ENCODE measurements at places on chromosomes 12 and 14.

DNA sequence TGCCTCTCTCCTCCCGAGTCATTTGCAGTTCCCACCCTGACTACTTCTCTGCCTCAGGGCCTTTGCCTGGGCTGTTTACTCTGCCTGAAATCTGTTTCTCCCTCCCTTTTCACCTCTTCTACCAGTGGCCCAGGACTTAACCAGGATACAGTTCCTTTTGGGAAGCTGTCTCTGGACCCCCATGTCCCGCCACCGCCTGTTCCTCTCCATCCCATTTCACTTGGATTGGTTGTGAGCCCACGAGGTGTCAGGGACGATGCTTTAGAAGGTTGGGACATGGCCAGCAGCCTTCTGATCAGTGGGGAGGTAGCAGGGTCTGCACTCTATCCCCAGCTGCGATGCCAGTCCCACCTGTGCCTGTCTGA lies 51.8 kb downstream of the FAM222A start:
- no peak for DNase-seq

DNA sequence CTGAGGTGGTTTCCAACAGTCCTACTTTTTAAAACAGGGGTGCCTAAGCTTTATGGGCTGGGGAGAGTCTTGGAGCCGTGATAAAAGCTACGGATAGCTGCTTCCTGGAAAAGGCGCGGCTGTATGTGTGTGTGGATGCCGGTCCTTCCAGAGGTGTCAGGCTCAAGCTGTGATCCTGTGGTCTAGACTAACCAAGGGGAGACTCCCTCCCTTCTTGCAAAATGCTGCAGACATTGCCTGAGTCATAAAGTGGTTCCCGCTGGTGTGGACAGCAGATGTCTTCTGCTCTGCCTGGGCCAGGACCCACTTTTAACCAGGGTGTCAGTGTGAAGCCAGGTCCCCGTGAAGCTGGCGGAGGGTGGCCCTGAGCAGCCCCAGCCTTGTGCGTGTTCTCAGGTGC lies 37.8 kb downstream of the CCDC92 start:
- no peak for DNase-seq

- DNase-seq: no peak
Measured at GRCh38 chr12:68572661-68573060, 38.0 kb upstream of the RAP1B start.

- no peak for DNase-seq
Measured at GRCh38 chr14:94643316-94644101, 31.3 kb downstream of the SERPINA3 start.

DNA sequence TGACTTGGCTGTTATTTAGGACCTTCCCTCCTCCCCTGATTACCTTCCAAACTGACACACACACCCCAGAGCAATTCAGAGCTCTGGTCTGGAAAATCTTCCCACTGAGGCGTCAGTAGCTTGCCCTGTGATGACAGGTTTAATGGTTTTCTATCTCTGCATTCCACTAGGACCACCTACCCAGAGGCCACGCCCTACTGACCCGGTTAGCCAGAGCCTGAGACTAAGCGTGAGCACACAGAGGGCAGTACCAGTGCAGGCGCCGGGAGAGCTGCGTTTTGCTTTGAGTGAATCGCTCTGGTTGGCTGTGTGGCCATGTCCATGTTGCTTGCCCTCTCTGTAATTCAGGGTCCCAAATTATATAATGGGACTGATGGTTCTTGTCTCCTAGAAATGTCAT lies 36.2 kb upstream of the ATP2A2 start:
- DNase-seq: no peak

GRCh38 chr14:39396448-39396847 lies 35.8 kb downstream of the FBXO33 start:
- DNase-seq: no peak

DNA sequence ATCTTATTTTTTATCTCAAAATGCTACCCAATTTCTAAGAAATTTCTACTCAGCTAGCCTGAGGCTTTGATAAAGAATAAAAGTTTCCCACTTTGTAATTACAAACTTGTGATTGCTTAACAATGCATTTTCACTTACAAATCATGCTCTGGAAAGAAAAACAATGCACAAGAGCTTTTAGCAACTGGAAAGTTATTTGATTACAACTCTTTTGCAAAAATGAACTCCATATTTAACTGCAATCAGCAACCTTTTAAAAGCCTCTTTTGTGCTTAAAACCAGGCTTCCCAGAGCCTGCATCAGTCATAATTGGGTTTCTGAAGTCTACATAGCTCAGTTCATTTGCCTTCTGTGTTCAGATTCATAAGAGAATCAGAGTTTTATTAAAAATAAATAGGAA lies 395.2 kb downstream of the PAWR start:
- DNase-seq: no peak

DNA sequence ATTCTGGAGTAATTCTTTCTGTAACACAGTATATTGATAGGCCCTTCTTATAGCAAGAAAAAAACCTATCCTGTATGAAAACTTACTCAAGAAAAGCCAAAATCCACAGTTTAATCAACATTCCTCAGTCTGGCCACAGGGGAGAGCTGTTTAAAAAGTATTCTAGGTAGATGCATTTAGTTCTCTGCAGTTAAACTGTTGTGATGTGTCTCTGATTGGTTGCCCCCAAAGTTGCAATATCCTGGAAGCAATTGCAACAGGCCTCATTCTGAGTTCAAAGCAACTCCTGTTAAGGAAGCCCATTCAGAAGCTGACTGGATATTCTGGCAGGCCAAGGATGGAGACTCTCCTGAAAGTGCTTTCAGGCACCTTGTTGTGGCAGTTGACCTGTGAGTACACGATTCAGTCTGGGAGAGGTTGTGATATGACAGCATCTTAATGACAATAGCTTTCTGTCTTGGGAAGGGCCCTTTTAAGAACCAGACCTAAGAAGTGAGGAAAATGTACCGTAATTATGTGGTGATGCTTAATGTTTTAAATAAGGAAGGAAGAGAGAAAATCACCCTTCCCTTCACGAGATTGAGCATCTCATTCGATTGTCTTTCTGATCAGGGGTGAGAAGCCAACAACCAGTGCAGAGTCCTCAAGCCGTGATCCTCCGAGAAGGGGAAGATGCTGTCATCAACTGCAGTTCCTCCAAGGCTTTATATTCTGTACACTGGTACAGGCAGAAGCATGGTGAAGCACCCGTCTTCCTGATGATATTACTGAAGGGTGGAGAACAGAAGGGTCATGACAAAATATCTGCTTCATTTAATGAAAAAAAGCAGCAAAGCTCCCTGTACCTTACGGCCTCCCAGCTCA lies 420.7 kb downstream of the DAD1 start:
- DNase-seq: no peak

DNA sequence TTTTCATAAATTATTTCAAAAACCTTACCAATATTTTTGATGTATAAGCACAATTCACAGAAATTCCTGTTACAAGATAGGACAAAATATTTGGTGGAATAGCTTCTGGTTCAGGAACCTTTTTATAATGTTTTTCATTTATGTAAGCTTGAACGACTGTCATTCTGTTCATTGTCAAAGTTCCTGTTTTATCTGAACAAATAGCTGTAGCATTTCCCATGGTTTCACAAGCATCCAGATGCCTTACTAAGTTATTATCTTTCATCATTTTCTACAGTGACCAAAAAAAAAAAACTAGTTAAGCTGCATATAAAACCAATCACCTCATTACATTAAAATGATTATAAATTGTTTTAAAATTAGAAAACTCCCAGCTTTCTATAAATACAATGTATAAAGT lies 87.1 kb downstream of the ATP2B1 start:
- DNase-seq: no peak

DNA sequence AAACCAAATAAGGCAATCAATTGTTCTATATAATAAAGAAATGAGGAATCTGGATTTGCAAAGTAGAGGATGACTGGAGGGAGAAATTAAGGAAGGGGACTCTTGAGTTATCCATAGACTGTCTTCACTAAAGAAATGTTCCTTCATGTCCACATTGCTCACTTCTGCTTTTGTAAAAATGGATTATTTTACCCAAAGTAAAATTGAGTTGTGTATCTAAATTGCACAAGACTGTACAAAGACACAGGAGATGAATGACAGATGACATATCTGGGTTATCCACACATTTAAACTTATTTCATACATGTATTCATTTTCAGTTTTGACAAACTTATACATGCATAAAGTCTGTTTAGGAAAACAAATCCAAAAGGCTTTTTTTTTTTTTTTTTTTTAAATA lies 11.3 kb downstream of the ATP2B1 start:
- no peak for DNase-seq

- DNase-seq: no peak
Measured at GRCh38 chr14:68243450-68244010, 424.0 kb downstream of the RAD51B start.

GRCh38 chr12:96521895-96522682 lies 32.7 kb downstream of the CFAP54 start:
- DNase-seq: no peak

DNA sequence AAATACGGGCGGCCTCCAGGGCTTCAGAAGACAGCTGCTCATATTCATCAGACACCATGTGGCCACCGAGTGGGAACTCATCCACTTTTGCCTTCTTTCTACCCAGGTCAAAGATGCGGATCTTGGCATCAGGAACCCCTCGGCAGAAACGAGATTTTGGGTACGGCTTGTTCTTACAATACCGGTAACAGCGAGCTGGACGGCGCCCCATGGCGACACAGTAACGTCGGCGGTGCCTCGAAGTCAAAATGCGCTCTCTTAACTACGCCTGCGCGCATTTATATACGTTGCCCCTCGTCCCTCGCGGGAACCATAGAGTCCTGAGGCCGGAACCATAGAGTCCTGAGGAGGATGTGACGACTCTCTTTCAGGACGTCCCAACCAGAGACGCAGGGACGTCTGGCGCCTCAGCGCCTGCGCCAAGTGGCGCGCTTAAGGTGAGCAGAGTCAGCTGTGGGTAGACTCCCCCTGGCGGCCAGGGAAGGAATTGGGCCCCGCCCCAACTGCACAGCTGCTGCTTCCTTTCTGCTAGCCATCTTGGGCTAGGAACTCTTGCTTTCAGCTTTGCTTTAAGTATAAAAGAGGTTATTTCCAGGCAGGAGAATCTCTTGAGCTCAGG lies at the start of gene RPL10L:
Gene RPL10L, minus strand, starts transcription at position 256 of the 619 bp plus-strand sequence. Its CDS starts 45 bp downstream, at position 211.
- DNase-seq: no peak

GRCh38 chr12:103821773-103822172 lies 19.3 kb downstream of the NT5DC3 start:
- no peak for DNase-seq

GRCh38 chr12:91355150-91356006 lies 172.8 kb upstream of the DCN start:
- no peak for DNase-seq

GRCh38 chr12:73547421-73547820 lies 990.2 kb upstream of the ATXN7L3B start:
- no peak for DNase-seq

DNA sequence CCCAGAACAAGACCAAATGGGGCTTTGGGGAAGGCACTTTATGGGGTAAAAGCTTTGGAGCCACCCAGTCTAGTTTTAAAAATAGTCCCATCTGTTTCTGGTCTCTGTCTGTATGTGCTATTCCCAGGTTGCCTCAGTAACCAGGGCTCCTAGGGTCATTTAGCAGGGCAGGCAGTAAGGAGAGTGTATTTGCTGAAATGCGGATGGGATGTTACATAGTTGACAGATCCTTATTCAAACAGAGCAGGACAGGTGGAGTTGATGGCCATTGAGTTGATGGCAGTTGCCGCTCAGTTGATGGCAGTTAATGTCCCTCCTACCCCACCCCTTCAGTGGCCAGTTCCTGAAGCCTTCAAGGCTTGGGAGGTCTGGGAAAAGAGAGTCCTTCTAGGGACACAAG lies 4.6 kb downstream of the ZC3H10 start:
- DNase-seq: no peak

GRCh38 chr14:23435543-23436326 lies at the start of gene MYH7:
Gene MYH7, minus strand, starts transcription at chr14:23435660. Its CDS starts 1,928 bp downstream, at chr14:23433732.
- no peak for DNase-seq

DNA sequence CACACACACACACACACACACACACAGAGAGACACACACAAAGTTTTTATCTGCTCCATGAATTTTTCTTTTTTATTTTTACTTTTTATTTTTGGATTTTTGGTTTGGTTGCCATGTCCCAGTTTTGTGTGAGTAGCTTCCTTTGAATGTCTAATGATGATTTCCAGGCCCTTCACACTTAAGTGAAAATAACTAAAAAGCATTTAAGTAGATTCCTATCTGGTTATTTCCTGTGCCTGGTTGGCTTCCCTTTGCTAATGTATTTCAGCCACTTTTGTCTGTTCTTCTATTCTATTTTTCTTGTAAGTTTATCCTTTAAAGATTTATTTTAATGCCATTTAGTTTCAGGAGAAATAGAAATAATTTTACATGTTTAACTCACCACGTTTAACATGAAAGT lies 755.4 kb downstream of the SLC6A15 start:
- DNase-seq: no peak

- no peak for DNase-seq
Measured at GRCh38 chr14:79275292-79275655, 936.0 kb downstream of the DIO2 start.

DNA sequence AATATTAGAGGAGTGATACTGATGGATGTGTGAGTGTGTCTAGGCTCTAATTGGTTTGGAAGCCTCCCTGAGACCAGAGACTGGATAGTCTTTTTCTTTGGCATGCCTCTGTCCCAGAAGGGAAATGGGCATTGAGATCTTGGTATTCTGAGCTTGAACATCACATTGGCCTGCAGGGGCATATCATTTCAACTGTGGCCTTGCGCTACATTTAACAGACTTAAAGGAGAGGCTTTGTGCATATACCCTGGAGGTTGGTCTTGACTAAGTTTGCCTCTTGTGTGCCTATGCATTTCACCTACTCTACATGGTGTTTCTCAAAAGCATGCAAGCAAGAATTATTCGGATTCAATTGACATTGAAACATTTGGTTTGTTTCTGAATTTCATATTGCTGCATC lies 185.4 kb downstream of the TMTC2 start:
- no peak for DNase-seq

DNA sequence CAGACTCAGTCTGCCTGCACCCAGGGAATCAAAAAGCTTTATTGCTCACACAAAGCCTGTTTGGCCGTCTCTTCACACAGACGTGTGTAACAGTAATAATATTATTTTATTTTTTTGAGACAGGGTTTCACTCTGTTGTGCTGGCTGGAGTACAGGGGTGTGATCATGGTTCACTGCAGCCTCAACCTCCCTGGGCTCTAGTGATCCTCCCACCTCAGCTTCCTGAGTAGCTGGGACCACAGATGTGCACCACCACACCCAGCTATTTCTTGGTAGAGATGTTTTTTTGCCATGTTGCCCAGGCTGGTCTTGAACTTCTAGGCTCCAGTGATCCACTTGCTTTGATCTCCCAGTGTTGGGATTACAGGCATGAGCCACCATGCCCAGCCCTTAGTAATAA lies 88.4 kb upstream of the DCD start:
- DNase-seq: no peak

DNA sequence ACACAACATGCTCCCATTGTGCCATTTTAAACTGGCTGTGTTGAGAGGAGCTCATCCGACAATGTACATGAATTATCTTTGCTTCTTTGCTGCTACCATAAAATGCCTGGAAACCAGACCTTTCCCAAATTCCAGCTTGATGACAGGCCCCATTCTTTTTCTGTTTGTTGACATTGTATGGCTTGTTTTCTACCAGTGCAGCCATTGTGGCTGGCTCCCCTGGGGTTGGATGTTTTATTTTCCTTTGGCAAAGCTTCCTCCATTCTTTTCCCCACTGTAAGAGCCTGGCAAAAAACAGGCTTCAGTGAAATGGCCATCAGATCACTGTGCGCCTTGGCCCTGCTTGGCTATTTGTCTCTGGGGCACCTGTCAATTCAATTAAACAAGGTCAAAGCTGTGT lies 532.5 kb downstream of the VRK1 start:
- DNase-seq: no peak

- DNase-seq: no peak
Measured at GRCh38 chr12:48132826-48133225, 13.7 kb downstream of the PFKM start.
